ENCODE measurements at places on chromosomes 7 and 10. TPM values are rescaled to one million over a fixed set of nuclear protein-coding genes. Genes with fewer than 3 reads are reported as not detected.

Gene WASHC2C
- 33.8 TPM for total RNA-seq

Gene LIPF
- total RNA-seq, result not detected

Gene CTAGE4
- total RNA-seq, result 9.8 TPM

Gene TFAM
- total RNA-seq, result 97.5 TPM

Gene MCM10
- 60.3 TPM for total RNA-seq

Gene ADRB1
- total RNA-seq, result 0.17 TPM

Gene WASHC2A
- 37.0 TPM for total RNA-seq

Gene GCK
- 4.9 TPM for total RNA-seq

Gene INHBA
- 2.7 TPM for total RNA-seq

Gene CACNB2
- 3.2 TPM for total RNA-seq

Gene TRIL
- total RNA-seq, result 5.8 TPM

Gene MBLAC1
- total RNA-seq, result 1.7 TPM

Gene SERPINE1
- 5.6 TPM for total RNA-seq

Gene MOGAT3
- 0.82 TPM for total RNA-seq

Gene PNLIPRP1
- total RNA-seq, result not detected

Gene DENND2A
- total RNA-seq, result 11.4 TPM

Gene PRDX3
- total RNA-seq, result 194 TPM

Gene ZPBP
- total RNA-seq, result not detected

Gene ITGA8
- not detected for total RNA-seq

Gene ARHGEF5
- total RNA-seq, result 32.7 TPM

Gene SLC18A2
- total RNA-seq, result 6.7 TPM

Measured in H1 (cell line).